NCI-H187 treated with DMSO at 0.1 percent for 48 hours (cell line): ENCODE measurements at places on chromosomes 5 and 9.

- DNase-seq: no peak
Observed at GRCh38 chr5:151072630-151073025, 8.2 kb downstream of the TNIP1 start.

DNA sequence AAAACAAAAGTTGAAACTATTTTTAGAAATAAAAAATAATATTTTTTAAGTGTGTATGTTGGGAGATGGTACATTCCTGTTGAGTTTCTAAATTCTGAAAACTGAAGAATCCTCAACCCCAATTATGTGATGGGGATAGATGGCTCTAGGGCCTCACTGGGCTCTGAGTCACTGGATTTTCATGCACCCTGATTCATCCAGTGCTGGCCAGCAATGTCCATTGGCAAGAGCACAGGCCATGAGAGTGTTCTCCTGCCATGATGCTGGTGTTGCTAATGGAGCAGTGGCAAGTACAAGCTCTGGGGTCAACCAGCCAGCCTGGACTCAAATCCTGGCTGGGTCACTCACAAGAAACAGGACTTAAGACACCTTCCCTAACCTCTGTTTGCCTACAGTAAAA, 23.3 kb downstream of the SMIM23 start:
- DNase-seq: no peak

GRCh38 chr9:28365020-28365640, 791.8 kb upstream of the C9orf72 start:
- no peak for DNase-seq

- no peak for DNase-seq
Observed at GRCh38 chr5:154271936-154272514, 81.5 kb downstream of the GALNT10 start.

GRCh38 chr5:76732405-76733048, 16.6 kb downstream of the F2R start:
- DNase-seq: no peak

GRCh38 chr5:113760486-113760885, 247.0 kb downstream of the YTHDC2 start:
- DNase-seq: no peak
